ENCODE measurements at places on chromosomes 1 and 21. TPM values are rescaled to one million over a fixed set of nuclear protein-coding genes. Genes with fewer than 3 reads are reported as not detected.

GRCh38 chr21:42016364-42016985 lies 6.3 kb upstream of the ZBTB21 start:
- no peak for DNase-seq

DNA sequence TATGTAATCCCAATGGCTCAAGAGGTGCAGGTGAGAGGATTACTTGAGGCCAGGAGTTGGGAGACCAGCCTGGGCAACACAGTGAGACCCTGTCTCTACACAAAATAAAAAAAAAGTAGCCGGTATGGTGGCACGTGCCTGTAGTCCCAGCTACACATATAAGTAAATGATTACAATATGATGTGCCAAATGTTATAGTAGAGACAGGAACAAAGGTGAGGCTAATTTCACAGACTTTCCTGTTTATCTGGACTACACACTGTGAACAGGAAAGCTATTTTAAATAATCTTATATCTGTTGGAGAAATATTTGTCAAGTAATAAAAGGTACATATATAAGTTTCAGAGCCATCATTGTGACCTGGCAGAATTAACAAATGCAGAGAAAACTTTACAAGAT lies 77.7 kb downstream of the UROD start:
- no peak for DNase-seq

DNA sequence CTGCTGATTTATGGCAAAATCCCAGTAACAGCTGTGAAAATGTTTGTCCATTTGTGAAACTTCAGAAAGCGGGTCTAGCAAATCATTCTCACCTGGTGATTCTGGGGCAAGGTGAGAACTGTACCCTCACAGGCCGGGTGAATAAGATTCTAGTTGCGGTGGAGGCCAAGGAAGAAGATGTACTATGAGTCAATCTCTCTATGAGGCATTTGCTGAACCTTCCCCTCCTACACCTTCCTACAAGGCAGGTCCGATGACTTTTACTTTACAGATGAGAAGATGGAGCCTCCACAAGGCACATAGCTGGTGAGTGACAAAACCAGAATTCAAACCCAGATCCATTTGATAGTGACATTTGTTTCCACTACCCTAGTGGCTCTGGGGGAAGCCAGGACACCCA lies 72.7 kb downstream of the BACH1 start:
- no peak for DNase-seq

DNA sequence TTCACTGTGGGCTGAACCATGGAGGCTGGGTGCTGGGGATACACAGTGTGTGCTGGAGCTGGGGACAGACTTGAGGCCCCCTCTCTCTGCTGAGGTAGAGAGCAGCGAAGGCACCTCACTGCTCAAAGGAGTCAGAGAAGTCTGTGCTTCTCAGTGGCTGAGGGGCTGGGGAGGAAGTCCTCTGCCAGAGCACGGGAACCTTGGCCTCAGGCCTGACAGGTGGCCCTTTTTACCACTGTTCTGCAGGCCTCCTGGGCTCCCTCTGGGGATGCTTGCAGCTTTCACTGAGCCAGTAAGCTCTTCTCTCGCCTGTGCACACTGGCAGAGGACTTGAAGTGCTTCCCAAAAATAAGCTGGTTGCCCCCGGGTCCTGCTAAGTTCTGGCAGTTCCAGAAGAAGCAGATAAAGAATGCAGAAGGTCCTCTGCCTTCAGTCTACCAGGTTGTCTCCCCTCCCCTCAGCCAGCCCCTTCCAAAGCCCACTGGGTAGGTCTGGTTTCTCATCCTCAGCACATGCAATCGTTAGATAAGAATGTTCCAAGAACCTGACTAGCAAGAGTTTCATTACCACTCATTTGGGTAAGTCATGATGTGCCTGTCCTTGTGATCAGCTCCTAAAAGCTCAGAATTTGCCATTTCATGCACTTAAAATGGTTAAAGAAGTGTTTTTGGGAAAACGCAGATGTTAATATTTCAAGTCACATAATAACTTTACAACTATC lies 53.9 kb downstream of the TENT5C start:
- no peak for DNase-seq

GRCh38 chr1:244022311-244022710 lies 28.8 kb upstream of the ZBTB18 start:
- DNase-seq, result peak; percentile 14

- no peak for DNase-seq
Measured at GRCh38 chr1:181179279-181179986, 90.9 kb downstream of the IER5 start.

- DNase-seq, result no peak
Measured at GRCh38 chr1:15362096-15362736, 47.5 kb upstream of the EFHD2 start.

DNA sequence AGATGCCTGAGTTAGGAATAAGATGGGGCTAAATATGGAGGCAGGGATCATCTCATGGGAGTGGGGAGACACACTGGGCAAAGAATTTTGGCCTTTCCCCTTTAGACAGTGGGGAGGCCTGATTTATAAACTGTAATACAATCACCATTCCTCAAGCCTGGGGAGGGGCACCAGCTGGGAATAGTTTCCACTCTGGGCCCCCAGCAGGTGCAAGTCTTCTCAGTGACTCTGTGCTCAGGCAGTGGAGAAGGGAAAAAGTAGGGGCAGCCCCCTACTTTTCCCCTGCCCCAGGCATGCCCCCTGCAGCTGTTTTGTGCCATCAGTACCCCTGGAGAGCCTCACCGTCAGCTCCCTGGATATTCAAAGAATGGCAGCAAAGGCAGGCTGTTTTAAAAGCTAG lies 19.1 kb downstream of the COA7 start:
- DNase-seq, result no peak

GRCh38 chr1:207319199-207319598 lies 2.3 kb upstream of the CD55 start:
- no peak for DNase-seq

DNA sequence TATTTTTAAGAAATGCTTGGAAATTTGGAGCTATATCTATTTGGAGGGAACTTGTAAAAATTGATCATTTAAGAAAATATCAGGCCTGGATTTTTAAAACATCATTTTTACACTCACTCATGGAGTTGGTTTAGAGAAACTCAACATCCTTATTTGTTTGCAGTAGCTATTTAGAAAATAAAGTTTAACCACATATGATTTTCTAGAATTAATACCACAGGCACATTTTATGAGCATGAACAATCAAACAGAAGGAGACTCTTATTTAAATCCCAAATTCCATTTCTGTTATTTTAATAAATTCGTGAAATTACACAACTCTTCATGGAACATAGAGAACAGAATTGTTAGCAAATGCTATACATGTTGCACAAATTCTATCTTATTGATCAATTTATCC lies 3.2 kb downstream of the CDKN2C start:
- DNase-seq, result no peak

GRCh38 chr1:206929524-206929923 lies 7.8 kb upstream of the FCMR start:
- no peak for DNase-seq

- DNase-seq, result no peak
Measured at GRCh38 chr1:230155021-230155420, 88.0 kb downstream of the GALNT2 start.

GRCh38 chr1:29082519-29082918 lies 41.2 kb downstream of the TMEM200B start:
- DNase-seq, result no peak

DNA sequence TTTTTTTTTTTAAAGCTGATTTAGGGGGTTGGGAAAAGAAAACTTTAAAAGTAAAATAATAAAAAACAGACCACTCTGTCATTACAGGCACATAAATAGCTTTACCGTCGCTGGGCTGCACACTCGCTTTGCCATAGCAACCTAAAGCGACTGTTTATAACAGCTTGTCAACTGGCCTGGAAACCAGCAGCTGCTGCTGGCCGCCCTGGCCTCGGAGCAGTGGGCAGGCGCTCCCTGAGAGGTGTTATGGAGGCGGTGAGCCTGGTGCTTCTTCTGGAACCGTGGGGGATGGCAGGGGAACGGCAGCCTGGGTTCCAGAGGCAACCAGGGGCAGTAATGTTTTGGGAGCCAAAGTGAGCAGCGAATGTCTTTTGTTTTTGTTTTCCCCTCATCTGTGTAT lies 45.7 kb downstream of the ATP2B4 start:
- DNase-seq, result no peak

- DNase-seq, result no peak
Measured at GRCh38 chr1:35563166-35563565, 5.6 kb downstream of the NCDN start.

GRCh38 chr1:24393892-24394291 lies 19.7 kb downstream of the STPG1 start:
- DNase-seq, result no peak

DNA sequence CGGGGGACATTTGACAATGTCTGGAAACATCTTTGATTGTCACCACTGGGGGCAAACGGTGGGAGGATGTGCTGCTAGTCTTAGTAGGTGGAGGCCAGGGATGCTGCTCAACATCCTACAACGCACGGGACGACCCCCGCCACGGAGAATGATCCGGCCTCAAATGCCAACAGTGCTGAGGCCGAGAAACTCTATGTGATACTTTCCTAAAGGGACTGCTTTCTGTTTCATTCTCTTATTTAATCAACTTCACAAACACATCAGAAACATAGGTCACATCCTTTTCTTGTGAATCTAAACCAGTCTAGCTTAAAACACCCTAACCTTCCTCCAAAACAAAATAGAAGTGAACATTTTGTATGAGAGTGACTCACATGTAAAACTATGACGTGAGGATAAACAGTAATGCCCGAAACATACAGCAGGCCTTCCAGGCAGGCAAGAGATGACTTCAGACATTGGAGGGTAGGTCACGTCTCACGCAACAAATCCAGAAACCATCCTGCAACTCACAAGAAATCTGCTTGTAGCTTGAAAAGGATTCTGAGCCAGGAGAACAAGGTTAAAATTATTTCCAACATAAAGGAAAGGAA lies 37.2 kb upstream of the ETS2 start:
- DNase-seq, result no peak

- no peak for DNase-seq
Measured at GRCh38 chr1:88466011-88466410, 218.1 kb upstream of the PKN2 start.

DNA sequence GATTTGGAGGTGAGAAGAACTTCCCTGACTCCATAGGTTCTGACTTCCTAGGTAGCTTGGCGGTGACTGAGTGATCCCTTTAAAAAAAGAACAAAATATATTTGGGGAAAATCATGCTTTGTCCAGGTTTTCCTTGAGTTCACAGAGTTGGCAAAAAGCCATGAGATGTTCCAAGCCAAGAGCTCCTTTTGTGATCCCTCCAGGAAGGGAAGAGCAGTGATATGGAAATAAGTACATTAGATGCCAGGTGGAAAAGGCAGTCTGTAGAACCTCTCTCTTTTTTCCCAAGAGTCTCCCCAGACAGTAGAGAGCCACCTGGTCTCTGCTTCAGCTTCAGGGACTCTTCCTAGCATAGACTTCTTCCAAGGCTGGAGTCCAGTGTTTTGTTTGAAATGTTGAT lies 10.2 kb downstream of the TLCD4 start:
- DNase-seq, result no peak

- DNase-seq, result no peak
Measured at GRCh38 chr1:118338936-118339335, 153.9 kb upstream of the SPAG17 start.

DNA sequence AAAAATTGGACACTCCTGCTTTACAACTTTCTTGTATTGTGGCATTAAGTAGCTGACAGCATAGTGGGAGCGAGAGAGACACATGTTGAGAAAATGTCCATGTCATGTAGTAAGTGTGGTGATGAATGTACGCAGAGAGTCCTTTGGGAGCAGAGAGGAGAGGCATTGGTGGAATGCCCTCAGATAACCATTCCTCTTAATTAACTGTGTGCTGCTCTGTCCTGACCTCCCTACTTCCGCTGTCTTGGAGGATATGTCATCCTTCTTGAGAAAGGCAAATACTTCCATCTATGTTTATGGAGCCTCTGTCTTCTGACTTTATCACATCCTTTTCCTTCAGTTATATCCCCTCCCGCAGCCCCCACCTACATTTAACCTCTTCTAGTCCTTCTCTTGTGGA lies 38.4 kb downstream of the F3 start:
- DNase-seq, result no peak

PDE4B gene
- total RNA-seq, result 20.0 TPM

ST6GALNAC3 gene
- total RNA-seq, result 0.74 TPM

ATP13A2 gene
- total RNA-seq, result 55.6 TPM

PIGR gene
- total RNA-seq, result not detected

ECM1 gene
- 55.9 TPM for total RNA-seq

SFN gene
- not detected for total RNA-seq

SERTAD4 gene
- 8.0 TPM for total RNA-seq

LRRC8B gene
- 18.9 TPM for total RNA-seq

OR2W3 gene
- total RNA-seq, result not detected

AADACL4 gene
- total RNA-seq, result 0.43 TPM
